ENCODE measurements at places on chromosomes 4 and X.

DNA sequence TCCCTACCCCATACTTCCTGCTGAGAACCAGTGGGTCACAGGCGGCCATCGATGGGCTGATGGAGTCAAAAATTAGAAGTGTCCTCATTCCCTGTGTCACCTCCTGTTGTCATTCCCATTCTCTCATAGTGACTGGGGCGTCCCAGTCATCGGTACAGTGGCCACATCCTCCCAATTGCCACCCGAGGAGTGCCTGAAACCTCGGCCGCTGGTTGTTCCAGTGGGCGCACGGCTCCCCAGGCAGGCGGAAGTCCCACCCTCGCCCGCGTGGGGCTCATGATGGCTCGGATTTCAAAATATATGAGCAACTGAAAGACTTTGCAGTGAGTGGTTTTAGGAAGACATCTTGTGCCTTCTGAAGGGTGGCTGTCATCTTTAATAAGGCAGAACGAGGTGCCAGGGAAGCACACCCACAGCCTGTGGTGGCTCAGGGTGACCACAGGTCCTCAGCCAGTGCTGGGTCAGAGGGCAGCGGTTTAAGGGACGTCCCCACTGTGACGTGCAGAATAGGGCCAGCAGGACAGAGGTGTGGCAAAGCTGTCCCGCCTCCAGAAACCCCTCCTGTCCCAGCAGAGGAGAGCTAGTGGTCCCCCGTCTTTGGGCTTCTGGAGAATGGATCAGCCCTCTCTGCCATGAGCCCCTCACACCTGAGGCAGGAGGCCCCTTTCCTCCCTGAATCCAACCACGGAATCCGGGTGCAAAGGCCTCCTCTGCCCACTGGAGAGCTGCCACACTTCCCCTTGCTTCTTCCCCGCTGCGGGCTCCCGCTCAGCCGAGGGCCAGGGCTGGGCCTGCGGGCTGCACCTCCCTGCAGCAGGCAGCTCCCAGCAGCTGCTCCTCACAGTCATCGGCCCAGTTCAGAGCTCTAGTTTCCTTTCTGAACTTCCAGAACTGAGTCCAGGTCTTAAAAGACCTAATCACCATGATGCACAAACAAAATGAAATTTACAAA, 90.4 kb downstream of the ABLIM2 start:
- DNase-seq: no peak

- DNase-seq: no peak
Measured at GRCh38 chr4:106194801-106195200, 121.2 kb downstream of the TBCK start.

DNA sequence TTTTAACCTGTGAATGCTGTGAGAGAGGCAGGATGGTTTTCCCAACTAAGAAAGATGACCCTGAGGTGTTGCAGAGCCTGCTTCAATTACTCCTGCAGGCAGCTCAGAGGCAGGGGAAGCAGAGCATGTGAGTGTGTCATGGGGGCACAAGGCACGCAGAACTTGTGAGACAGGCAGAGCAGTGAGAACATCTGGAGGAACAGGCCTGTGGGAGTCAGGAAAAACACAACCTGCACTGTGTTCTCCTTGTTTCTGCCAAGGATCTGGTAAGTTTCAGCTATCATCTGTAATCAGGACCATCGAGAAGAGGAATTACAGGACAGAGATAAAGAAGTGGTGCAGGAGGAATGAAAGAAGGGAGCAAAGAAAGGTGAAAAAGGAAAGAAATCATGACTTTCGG, 741.8 kb upstream of the INTU start:
- DNase-seq: no peak

DNA sequence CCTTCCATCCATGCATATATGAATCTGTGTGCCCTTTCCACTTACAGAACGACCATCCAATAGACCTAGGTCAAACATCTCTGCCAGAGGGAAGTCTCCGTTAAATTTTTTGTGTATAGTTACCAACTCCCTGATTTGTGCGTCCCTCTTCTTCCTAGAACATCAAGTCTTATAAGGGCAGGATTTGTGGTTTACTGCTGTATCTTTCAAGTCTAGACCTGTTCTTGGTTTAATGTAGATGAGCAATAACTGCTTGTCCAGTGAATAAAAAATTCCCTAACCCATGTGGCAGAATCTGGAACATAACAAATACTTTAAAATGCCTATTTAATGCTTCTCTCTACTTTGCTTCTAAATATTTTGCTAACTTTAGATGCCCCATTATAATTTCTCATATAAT, 988.8 kb downstream of the RAPGEF2 start:
- DNase-seq: no peak

DNA sequence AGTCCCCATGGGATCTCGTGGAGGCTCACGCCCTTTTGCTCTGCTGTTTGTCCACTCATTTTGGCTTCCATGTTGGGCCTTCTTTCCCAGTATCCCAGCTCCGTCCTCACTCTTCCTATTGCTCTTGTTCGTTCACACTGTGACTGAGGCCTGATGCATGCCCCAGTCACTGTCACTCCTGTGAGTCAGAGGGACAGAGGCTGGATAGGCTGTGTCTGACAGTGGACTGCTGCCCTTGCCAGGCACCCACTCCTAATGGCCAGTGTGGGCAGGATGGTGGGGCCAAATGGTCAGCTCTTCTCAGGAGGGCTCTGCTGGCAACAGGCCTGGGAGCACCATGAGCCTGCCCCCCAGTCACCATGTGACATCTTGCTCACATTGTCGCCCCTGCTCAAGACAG, 40.0 kb downstream of the HADH start:
- DNase-seq: no peak

GRCh38 chr4:150577796-150578195, 4.2 kb upstream of the MAB21L2 start:
- no peak for DNase-seq

GRCh38 chr4:2252530-2253091, 9.3 kb downstream of the MXD4 start:
- DNase-seq: no peak

GRCh38 chr4:108940634-108941033, 177.8 kb upstream of the ETNPPL start:
- peak; percentile 70 for DNase-seq

- no peak for DNase-seq
Measured at GRCh38 chr4:80412322-80412721, 76.8 kb downstream of the CFAP299 start.

DNA sequence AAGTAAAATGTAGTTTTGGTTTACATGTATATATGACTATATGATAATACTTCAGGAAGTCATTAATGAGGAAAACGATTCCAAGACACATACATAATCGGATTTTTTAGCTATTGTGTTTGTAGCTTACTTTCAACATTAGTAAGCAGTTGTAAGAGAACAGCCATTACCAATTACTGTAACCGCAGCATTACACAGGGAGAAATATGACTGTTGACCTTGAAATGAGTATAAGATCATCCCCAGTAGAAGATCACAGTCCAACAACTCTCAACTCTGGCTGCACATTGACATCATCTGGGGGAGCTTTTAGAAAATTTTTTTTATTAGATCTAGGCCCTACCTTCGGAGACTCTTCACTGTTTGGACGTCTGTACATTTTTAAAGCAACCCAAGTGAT, 762.0 kb upstream of the MAGEB2 start:
- DNase-seq: no peak

GRCh38 chr4:5280828-5281227, 229.5 kb downstream of the STK32B start:
- no peak for DNase-seq

- no peak for DNase-seq
Measured at GRCh38 chrX:49237060-49237459, 1.8 kb downstream of the CCDC22 start.

DNA sequence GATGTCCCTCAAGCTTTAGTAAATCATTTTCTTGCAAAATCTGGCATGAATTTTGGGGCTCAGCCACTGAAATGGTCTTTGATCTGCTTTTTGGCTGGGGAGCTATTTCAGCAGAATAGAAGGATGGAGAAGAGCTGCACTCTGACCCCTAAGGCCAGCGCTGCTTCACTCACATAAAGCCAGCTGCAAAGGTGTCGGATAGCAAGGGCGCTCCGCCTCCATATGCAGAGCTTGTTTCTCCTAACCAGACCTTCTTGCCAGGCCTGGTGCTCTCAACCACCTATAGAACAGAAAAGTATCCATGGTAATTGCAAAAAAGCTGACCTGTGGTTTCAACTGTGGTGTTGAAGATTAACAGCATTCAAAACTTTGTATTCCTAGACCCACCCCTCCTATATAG, 24.1 kb upstream of the COQ2 start:
- no peak for DNase-seq

- no peak for DNase-seq
Measured at GRCh38 chr4:113591982-113592381, 169.6 kb downstream of the CAMK2D start.

DNA sequence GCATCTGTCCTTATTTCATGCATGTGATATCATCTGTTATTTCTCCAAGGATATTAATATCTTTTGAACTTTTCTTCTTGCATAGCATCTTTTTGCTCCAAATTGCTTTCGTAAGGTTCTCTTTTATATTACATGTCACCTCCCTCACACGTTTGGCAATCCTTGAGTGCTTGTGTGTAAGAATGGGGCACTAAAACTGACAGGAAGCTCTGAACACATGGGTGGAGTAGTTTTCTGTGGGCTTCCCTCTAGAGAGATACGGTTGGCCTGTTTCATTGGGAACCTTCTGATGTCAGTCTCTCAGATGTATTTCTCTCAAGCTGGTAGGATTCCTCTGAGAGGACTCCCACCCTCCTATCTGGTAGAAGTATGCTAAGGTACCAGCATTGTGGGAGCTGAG, 223.0 kb downstream of the MID1 start:
- DNase-seq: no peak

DNA sequence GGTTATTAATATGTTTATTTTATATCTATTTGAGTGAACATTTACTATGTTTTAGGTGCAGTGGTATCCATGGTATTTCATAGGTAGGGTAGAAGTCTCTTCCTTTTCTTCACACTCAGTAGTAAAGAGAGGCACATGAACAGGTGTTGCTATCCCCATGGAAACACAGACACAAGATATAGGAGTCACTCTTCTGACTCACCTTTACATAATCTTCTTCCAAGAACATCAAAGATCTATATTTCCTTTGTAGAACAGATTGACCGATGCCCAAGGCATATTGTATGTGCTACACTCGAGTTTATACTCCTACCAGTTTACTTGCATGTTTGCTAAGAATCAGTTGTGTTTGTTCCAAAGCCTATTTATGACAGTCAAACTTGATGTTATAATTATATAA, 1997.4 kb downstream of the C4orf33 start:
- no peak for DNase-seq

GRCh38 chr4:52713456-52713937, 37.7 kb downstream of the ERVMER34-1 start:
- peak; percentile 20 for DNase-seq

- DNase-seq: no peak
Measured at GRCh38 chr4:25424539-25425228, 47.6 kb downstream of the ANAPC4 start.

DNA sequence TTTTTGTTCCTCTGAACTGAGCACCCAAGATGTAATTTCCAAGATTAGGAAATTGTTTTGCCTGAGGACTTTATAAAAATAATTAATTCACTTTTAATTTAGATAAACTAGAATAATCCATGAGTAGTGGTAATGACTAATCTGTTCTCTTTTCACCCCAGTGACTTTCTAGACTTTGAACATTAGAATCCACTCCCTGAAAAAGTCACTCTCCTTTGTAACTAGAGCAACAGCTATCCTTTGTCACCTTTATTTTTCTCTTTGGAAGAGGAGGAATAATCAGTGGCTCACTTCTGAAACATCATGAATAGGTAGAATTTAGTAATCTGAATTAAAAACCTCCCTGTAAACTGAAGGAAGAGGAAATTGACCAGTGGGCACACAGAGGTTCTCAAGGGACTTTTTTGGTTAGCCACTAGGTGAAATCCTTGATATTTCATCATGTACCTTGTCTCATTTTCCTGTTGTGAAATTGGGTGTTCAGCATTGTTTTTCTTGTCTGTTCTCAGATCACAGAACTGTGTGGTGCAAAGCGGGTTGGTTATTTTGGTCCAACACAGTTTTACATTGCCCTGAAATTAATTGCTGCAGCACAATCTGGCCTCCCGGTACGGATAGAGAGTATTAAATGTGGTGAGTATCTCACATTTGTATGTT, 59.4 kb downstream of the REPS2 start:
- DNase-seq: no peak

DNA sequence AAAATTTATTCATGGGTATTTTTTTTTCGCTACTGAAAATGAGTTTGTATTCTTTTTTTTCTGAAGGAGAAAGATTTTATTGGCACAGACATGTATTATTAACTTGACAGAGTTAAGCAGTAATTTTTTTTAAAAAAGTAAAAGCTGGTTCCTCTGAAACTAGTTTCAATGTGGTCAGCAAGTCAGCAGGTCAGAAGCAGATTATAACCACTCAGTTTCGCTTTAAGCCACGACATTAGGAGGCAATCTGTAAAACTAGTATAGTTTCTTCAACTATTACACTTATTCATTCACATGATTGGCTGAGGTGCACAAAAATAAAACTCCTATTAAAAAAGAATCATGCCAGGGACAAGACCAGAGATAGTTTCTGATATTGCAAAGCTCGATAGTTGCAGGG, 714.2 kb upstream of the PCDH7 start:
- no peak for DNase-seq

GRCh38 chr4:3314706-3315260, 22.0 kb downstream of the RGS12 start:
- no peak for DNase-seq

- no peak for DNase-seq
Measured at GRCh38 chr4:14726877-14727361, 275.4 kb upstream of the CPEB2 start.

- peak; percentile 27 for DNase-seq
Measured at GRCh38 chr4:38455092-38455862, 208.7 kb upstream of the KLF3 start.

GRCh38 chr4:141348125-141348524, 127.4 kb downstream of the ZNF330 start:
- DNase-seq: no peak

GRCh38 chrX:114049063-114049462, 534.8 kb upstream of the HTR2C start:
- DNase-seq: no peak

GRCh38 chr4:55571806-55572205, 20.2 kb downstream of the PDCL2 start:
- DNase-seq: no peak

- no peak for DNase-seq
Measured at GRCh38 chr4:25235401-25235800, 1.6 kb downstream of the PI4K2B start.

- no peak for DNase-seq
Measured at GRCh38 chr4:25801594-25801993, 61.2 kb downstream of the SEL1L3 start.

- DNase-seq: no peak
Measured at GRCh38 chr4:171847751-171848150, 34.5 kb downstream of the GALNTL6 start.

DNA sequence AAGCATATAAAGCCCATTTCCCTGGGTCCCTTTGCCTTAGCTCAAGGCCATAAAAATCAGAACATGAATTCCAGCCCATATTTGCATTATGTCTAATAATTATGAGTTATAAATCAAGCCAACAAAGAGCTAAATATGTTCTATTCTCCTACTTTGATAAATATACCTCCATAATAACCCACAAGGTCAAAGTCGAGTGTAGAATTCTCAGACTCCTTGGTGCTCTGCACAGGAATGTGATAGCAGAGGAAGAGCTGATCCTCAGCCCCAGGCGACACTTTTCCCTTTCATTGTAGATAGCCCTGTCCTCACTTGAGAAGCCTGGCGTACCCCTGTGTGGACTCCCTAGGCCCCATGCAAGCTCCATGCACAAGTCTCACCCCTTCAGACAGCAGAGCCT, 85.6 kb downstream of the CASP3 start:
- DNase-seq: no peak

- DNase-seq: peak; percentile 12
Measured at GRCh38 chr4:24236532-24236931, 346.7 kb upstream of the PPARGC1A start.

- no peak for DNase-seq
Measured at GRCh38 chrX:53268173-53268572, 13.2 kb downstream of the IQSEC2 start.

Data from T47D (cell line).